Activated T-helper 1 cell treated with anti-CD3 and anti-CD28 coated beads, Interleukin-12 subunit alpha, Interleukin-12 subunit beta, Interleukin-2, Interleukin-4 antibody, amounts not matched to agents 30 ng/mL and 10 ng/mL and 1 ng/mL, durations not matched to agents 14 hours and 24 hours and 36 hours (primary cell): ENCODE measurements at places on chromosomes 4 and X. TPM values are rescaled to one million over a fixed set of nuclear protein-coding genes. Genes with fewer than 3 reads are reported as not detected.

GRCh38 chr4:23956601-23957364 is 66.9 kb upstream of the PPARGC1A start:
- no peaks in the 10 kb centered on the region for H3K27me3 ChIP-seq
- DNase-seq, result no peak
- H3K4me3 ChIP-seq, result no peak overlapping the region
- H3K36me3 ChIP-seq, result no peaks in the 10 kb centered on the region
- no peaks in the 10 kb centered on the region for H3K4me1 ChIP-seq
- no peak overlapping the region for H3K27ac ChIP-seq

The SMIM10L2A gene
- 1.3 TPM in 2 replicates for total RNA-seq

DNA sequence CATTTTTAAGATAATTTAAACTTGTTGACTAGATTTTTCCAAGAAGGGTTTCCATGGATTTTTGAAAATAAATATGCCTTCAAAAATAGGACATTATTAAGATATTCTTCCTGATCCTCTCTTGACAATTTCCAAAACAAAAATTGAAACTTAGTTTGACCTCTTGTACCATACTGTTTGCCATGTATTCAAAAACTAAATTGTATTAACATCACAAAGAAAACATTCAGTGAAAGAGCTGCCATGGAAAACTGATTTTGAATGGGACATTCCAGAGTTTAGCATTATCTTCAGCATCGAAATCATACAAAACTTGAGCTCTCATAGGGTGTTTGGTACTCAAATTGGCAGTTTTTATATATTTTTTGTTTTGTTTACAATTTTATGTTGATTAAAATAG is 68.0 kb upstream of the HPGD start:
- H3K4me1 ChIP-seq, result peaks cover 16% of the 10 kb centered on the region
- H3K27me3 ChIP-seq, result no peaks in the 10 kb centered on the region
- no peak for DNase-seq
- no peaks in the 10 kb centered on the region for H3K36me3 ChIP-seq

The CNGA1 gene
- total RNA-seq, result not detected in 2 replicates

DNA sequence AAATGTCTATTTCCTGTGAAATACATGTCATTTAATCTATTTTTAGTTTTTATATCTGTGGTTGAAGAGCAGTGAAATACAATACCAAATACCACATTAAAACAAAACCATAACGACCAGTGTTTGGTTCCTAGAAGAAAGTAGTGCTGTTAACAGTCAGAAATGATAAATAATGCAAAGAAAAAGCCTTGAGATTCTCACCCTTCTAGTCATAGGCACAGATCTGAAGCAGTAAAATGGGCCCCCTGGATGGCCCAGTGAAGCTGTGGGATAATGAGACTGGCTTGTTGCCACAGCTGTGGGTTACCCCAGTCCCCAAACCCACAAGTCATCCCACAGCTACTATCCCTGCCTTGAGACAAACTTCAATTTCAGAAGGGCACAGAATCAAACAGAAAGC is 137.3 kb upstream of the RPL34 start:
- H3K4me3 ChIP-seq, result peak overlapping the region; percentile 46
- no peaks in the 10 kb centered on the region for H3K27me3 ChIP-seq
- DNase-seq, result no peak
- peaks cover 2% of the 10 kb centered on the region for H3K36me3 ChIP-seq
- H3K4me1 ChIP-seq, result peaks cover 56% of the 10 kb centered on the region

The IL3RA gene
- total RNA-seq, result 4.2 and 5.3 TPM in 2 replicates

GRCh38 chr4:17577665-17578481 is 875 bp downstream of the LAP3 start:
- H3K36me3 ChIP-seq, result peaks cover 36% of the 10 kb centered on the region
- no peaks in the 10 kb centered on the region for H3K27me3 ChIP-seq
- DNase-seq, result peak; percentile 3
- peak overlapping the region; percentile 94 for H3K27ac ChIP-seq
- H3K4me3 ChIP-seq, result peak overlapping the region; percentile 93

DNA sequence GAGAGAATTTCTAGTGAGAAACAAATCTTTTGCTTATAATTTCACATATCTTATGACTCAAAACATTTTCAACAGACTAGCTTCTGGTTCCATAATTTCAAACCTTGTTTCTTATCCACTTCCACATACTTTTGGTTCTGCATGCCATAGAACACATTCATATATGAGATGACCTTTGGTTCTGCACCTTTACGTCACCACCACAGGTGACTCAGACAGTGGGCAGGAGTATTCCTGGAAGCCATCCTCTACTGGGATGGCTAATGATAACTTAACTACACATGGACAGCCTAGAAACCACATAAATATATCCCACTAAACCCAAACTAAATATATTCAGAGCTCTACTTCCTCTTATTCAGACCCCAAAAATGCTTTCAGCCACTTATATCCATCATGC is 133.3 kb downstream of the DCK start:
- no peaks in the 10 kb centered on the region for H3K4me1 ChIP-seq
- DNase-seq, result no peak
- peaks cover 13% of the 10 kb centered on the region for H3K27me3 ChIP-seq
- no peak overlapping the region for H3K4me3 ChIP-seq
- H3K36me3 ChIP-seq, result no peaks in the 10 kb centered on the region
